Activated CD4-positive, alpha-beta T cell treated with anti-CD3 and anti-CD28 coated beads, Interleukin-2, Interleukin-4, amounts not matched to agents 100 ng/mL and 50 ng/mL, durations not matched to agents 16 hours and 8 hours (primary cell): ENCODE measurements at places on chromosomes 2 and 18.

DNA sequence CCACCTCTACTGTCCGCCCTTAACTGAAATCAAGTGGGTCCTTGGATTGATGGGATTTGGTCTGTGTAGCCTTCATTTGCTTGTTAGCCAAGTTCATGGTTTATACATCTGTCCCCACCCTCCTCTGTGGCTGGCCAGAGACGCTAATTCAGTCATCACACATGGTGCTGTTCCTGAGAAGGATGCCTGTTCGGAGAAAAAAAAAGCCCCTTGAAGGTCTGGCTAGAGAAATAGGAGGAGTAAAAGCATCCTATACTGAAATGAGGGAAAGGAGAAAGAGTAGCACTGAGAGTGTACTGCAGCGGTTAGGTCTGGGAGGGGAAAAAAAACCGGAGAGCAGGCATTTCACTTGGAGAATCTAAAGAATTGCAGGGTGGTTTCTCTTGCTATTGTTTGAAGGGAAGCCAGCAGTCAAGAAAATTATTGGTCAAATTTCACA, 180.6 kb upstream of the EPAS1 start:
- DNase-seq: no peak

DNA sequence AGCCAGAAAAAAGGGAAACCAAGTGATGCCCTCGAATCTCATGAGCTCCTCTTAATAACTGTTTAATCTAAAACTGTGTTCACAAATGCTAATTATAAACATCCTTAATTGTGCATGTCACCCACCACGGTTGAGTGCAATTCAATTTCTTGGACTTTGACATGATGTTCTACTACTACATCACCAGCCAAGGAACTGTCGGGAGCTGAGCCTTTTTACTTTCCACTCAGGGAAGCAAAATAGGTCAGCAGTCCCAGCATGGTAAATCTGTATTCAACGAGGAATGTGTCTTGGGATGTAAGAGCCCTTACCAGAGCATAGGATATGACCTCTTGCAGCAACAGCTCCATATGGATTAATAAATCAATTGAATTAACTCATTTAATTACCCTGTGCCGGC, 20.8 kb upstream of the REG3G start:
- DNase-seq: no peak

DNA sequence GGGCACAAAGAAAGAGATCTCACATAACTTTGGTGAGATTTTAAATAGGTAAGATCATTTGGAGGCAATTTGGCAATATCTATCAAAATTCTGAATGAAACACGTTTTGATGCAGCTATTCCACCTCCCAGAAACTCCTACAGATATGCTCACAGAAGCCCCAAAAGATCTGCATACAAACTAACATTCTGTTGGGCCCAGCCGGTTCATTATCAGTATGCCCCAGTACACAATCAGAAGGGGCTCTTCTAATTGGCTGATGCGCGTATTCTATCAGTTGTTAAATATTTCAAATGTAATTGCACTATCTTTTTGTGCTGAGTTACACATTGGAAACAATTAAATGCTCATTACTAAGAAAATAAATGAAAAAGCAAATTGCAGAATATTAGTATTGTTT, 7.1 kb upstream of the TGIF1 start:
- DNase-seq: no peak

DNA sequence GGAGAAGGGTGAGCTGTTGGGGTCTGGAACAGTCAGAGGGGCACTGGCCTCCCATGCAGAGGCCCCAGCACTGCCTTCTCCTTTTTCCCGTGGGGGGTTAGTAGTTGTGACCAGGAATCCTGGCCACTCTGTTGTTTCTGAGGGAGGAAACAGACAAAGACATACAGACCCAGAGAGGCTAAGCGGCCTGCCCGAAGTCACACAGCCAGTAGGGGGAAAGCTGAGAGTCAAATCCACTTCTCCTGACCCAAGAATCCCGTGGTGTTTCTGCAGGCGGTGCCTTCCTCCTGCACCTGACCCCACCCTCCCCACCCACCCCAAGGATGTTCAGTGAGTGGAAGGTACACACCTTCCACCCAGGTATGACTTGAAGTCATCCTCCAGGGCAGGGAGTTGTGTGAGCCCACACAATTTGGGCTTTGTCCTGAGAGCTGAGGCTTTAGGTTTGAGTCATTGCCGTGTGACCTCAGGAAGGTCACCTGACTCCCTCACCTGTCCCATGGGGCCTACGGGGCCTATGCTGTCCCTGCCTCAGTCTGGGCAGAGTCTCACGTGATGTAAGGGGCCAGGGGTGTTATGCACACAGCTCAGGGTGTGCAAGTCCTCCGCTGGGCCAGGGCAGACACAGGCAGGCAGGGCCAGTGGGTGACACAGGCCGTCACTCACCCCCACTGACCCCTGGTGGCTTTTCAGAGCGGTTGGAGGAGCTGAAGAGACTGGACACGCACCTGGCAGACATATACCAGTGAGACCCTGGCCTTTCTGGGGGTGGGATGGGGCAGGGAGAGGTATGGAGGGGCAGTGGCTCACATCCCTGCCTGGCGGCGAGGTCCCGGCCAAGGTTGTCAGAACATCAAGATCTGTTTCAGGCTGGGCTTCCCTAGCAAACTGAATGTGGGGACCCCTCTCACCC, 5.0 kb downstream of the NT5DC4 start:
- DNase-seq: no peak
